ENCODE measurements at places on chromosomes 16 and 17.

DNA sequence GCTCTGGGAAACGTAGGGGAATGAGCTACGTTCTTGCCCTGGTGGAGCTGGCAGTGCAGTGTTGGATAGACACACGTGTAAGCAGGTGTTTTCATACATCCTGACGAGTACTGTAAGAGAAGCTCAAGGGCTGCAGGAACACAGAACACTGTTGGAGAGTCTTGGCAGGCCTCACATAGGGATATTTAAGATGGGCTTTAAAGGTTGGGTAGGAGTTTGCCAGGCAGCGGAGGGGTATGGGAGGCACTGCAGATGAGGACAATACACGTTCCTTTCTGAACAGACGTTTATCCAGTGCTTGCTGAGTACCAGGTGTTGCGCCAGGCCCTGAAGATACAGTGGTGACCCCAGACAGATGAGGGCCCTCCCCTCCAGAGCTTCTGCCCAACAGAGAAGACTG is 6.3 kb downstream of the KDM8 start:
- no peak for DNase-seq

DNA sequence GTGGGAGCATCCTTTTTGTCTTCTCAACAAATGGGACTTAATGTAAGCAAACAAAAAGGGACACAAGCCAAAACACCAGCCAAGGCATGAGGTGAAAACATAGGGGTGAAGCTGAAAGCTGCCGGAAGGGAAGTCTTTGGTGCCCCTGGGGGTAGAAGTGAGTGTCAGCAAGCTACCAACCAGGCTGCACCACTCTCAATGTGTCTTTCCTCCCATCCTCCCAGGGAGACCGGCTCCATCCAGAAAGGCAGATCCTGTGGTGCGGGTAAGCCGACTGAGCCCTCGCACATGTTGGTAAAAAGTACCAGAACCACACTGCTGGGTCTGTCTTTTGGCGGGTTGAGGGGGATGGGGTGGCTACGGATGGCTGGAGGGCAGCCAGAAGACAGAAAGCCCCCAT is 52.0 kb upstream of the SREBF1 start:
- no peak for DNase-seq

GRCh38 chr16:13521356-13521755 is 398.6 kb upstream of the ERCC4 start:
- no peak for DNase-seq

GRCh38 chr16:918741-919657 is 51.8 kb downstream of the LMF1 start:
- no peak for DNase-seq

- DNase-seq: no peak
Measured at GRCh38 chr17:21072745-21073197, 30.0 kb upstream of the USP22 start.

- DNase-seq: no peak
Measured at GRCh38 chr16:31085873-31086628, 2.7 kb downstream of the PRSS53 start.

- no peak for DNase-seq
Measured at GRCh38 chr17:7744416-7744815, 26.9 kb downstream of the DNAH2 start.

DNA sequence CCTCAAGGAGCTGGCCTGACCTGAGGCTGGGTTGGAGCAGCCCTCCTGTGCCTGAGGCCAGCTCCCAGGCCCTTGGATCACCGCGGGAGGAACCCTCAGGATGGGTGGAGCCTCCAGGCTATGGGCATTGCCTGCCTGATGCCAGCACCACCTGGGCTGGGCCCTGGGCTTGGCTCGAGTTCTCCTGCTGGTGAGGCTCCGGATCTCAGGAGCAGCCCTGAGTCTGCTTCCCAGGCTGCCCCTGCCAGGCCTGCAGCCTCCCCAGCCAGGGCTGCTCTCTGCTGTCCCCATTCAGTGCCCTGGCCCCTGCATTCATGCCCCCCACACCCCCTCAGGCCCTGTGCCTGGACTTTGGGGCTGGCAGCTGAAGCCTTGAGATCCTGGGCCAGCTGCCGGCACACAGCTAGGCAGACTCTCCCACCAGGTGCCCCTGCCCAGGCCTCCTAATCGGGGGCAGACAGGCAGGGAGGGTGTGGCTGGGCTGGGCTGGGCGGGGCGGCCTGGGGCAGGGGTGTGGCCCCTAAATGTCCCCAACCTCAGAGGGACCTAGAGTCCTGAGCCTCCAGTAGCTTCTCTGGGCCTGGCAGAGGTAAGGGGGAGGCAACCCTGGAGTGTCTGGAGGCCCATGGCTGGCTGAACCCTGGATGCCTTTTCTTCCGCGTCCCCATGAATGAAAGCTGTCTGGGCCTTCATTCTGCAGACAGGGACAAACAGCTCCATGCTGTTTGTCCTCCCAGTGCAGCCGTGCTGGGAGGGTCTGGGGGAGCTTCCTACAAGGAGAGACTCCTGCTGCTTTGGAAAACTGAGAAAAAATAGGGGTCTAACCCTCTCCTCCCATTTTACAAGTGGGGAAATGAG is 1.1 kb upstream of the PIGQ start:
- no peak for DNase-seq

- DNase-seq: no peak
Measured at GRCh38 chr16:89651584-89651983, 5.9 kb downstream of the CHMP1A start.
